ENCODE measurements at places on chromosomes 1 and 21. TPM values are rescaled to one million over a fixed set of nuclear protein-coding genes. Genes with fewer than 3 reads are reported as not detected.

The NUDT17 gene
- 6.8 TPM for total RNA-seq

The ATP1A4 gene
- total RNA-seq: not detected

The MYCL gene
- total RNA-seq: not detected

The SHISAL2A gene
- not detected for total RNA-seq

The MXRA8 gene
- total RNA-seq: 249 TPM

The ZBTB37 gene
- total RNA-seq: 7.3 TPM

The TRIM63 gene
- not detected for total RNA-seq

The ANKRD34A gene
- 1.6 TPM for total RNA-seq

The FOXD3 gene
- not detected for total RNA-seq

The AKIRIN1 gene
- 44.1 TPM for total RNA-seq

The FAM151A gene
- not detected for total RNA-seq

The OLIG1 gene
- total RNA-seq: not detected

The LCE1F gene
- total RNA-seq: not detected

The FCRLA gene
- 0.86 TPM for total RNA-seq

The C2CD4D gene
- total RNA-seq: not detected

The CACNA1S gene
- not detected for total RNA-seq

The GPR3 gene
- 0.64 TPM for total RNA-seq

The KCTD3 gene
- 38.0 TPM for total RNA-seq

The APCS gene
- not detected for total RNA-seq

The ATP5IF1 gene
- 89.4 TPM for total RNA-seq

The EPB41 gene
- 9.5 TPM for total RNA-seq

The MACO1 gene
- 19.0 TPM for total RNA-seq

The DEPDC1 gene
- total RNA-seq: 12.6 TPM

The RPTN gene
- not detected for total RNA-seq

The USH2A gene
- total RNA-seq: under 0.01 TPM

The FCER1A gene
- not detected for total RNA-seq

The RGS5 gene
- total RNA-seq: 4.8 TPM

The IVL gene
- not detected for total RNA-seq

The TMEM39B gene
- total RNA-seq: 5.8 TPM

The KPRP gene
- total RNA-seq: not detected

The TMCO4 gene
- total RNA-seq: 20.7 TPM

The S100A9 gene
- total RNA-seq: not detected

The CD1E gene
- total RNA-seq: not detected

The MSH4 gene
- 0.43 TPM for total RNA-seq

The SRM gene
- 24.6 TPM for total RNA-seq

The TDRKH gene
- 0.64 TPM for total RNA-seq

The LY9 gene
- total RNA-seq: not detected

The AADACL4 gene
- total RNA-seq: not detected

The RWDD3 gene
- 10.0 TPM for total RNA-seq

The LRRC8B gene
- total RNA-seq: 0.86 TPM

The MFSD2A gene
- 6.0 TPM for total RNA-seq

The S100A12 gene
- total RNA-seq: not detected

The PLOD1 gene
- total RNA-seq: 309 TPM

The TSTD1 gene
- 1.6 TPM for total RNA-seq

The C1QTNF12 gene
- total RNA-seq: 0.32 TPM

The WDR3 gene
- total RNA-seq: 17.7 TPM

The NEK2 gene
- total RNA-seq: 10.0 TPM

The MCOLN3 gene
- 0.97 TPM for total RNA-seq

The ASPM gene
- 19.6 TPM for total RNA-seq

The INKA2 gene
- total RNA-seq: 4.5 TPM

The CFHR5 gene
- total RNA-seq: not detected

The CCT8 gene
- total RNA-seq: 183 TPM

The GUCA2A gene
- total RNA-seq: not detected

The TBX19 gene
- 0.86 TPM for total RNA-seq

The LIN28A gene
- not detected for total RNA-seq

The FLG gene
- total RNA-seq: not detected

All from fibroblast of villous mesenchyme (primary cell).